ENCODE measurements at places on chromosomes 6 and 20.

GRCh38 chr20:24321973-24322372 lies 147.5 kb upstream of the SYNDIG1 start:
- no peak for DNase-seq

DNA sequence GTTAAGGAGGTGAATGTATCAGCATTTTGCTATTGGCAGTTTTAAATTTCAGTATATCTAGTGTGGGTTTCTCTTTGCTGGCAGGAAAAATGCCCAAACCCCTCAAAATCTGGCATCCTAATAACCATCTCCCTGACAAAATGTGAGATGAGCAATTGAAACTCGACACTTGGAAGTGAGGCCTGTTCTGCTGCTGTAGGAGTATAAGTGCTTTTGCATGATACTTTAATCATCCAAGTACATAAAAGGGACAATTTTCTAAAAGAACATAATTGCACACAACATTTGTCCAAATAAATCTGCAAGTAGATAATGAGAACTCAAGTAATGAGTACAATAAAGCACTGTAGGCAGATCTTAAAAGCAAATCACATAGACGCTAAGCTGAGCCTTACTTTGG lies 36.5 kb downstream of the LAMP5 start:
- no peak for DNase-seq

- DNase-seq, result no peak
These were observed 185.6 kb downstream of the KIF16B start for GRCh38 chr20:16387666-16388065.

DNA sequence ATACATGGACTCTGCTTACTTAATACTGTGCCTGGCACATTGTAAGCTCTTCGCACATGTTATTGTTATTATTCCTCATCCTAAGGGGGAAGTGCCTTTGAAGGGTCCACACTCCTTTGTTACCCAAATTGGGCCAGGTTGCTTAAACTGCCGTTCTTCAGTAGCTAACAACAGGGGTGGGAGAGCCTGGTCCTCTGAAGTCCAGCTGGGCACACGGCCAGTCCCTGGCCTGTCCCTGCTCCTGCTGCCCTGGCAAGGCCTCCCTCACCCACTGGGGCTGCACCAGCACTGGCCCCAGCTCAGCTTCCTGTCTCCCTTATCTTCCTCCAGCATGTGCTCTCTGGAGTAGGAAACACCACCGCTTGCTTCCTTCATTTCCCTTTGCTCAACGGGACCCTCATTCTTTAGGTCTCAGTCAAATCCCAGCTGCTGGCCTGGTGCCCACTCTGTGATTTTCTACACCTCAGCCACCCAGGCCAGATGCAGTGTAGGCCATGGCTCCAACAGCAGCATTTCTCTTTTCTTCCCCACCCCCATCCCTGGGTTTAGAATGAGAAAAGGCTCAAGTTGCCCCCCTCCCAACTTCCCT lies 5.5 kb upstream of the PROCR start:
- DNase-seq, result peak; percentile 33

DNA sequence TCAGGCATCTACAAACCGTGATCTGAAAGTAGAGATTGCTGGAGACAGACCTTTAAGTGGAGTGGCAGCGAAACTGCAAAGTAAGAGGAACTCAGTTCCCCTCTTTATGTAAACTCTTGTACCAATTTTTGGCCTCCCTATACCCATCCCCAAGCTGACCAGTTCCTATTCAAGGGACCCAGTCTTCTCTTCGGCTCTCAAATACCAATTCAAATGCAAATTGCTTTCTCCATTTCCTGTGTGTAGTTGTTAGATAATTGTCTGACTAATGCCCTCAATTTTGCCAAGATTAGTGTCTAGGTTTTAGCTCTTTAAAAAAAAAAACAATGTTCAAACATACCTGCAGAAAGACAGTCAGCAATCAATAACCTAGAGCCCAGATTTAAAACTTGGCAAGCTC lies 150.9 kb downstream of the EYA4 start:
- DNase-seq, result no peak

- DNase-seq, result no peak
These were observed 85.6 kb upstream of the CARMIL1 start for GRCh38 chr6:25193460-25194171.

- no peak for DNase-seq
These were observed 151.9 kb upstream of the SLC22A16 start for GRCh38 chr6:110628330-110628729.

GRCh38 chr20:43189554-43190331 lies at the start of gene PTPRT:
TSS of gene PTPRT (minus strand) at chr20:43189906. CDS start at chr20:43189733, 173 bp downstream.
- DNase-seq, result no peak

- no peak for DNase-seq
These were observed 18.3 kb downstream of the SLC16A10 start for GRCh38 chr6:111105578-111105977.

DNA sequence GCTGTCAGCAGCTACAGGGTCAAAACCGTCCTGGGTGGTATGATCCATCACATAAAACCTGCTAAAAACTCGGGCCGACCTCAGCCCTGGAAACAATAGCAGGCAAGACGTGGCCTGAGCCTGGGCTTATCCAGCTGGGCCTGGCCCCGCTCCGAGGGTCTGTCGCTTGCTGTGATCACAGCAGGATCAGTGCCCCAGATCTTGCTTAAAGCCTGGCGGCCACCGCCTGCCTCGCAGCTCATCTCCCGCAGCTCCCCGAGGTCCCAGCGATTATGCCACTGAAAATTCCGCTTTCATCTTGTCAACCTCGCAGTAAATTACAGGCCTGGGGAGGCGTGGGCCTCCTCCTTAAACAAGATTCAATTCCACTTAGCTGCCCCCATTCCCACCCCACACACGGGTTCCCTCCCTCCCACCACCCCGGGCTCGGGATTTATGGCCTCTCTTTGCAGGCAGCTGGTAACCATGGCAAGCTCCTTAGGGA lies 40.1 kb downstream of the CDH22 start:
- no peak for DNase-seq

GRCh38 chr6:96675597-96675996 lies 112.7 kb downstream of the FHL5 start:
- no peak for DNase-seq

DNA sequence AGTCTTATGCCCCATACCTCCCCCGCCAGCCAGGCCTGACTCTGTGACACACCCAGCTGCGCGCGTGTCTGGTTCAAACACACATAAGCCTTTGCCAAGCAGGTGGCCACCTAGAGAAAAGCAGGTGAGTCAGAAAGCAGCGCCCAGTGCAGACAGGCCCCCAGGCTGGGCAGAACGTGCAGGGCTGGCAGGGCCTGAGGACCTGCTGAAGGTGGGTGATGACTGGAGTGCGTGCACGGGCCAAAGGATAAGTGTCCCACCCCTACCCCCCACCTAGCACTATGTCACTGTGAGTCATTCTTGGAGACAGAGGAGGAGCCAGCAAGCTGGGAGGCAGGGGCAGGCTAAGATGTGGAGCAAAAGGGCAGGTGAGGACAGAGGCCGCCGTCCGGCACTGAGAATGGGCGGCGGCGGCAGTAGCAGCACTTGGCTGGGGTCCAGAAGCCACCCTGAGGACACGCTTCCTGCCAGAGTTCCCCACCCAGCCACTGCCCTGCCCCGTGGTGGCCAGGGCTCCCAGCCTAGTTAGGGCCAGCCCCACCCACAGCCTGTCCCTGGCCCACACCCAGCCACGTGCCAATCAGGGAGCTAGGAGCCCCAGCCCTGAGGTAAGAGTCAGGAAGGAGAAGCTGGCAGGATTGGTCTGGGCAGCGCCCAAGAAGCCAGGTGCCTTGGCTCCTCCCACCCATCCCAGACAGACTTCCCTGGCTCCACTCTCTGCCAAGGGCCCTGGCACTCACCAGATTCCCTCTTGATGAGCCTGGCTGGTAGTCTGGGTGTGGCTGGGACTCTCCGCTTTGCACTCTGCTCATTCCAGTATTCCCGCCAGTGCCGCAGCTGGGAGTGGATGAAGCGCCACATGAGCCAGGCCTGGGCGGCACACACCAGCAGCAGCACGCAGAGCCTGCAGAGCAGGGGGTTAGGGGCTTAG lies 72.7 kb downstream of the TRAM2 start:
- DNase-seq, result peak; percentile 44

- DNase-seq, result no peak
These were observed 74.9 kb downstream of the FOXO3 start for GRCh38 chr6:108635505-108636226.

- DNase-seq, result peak; percentile 10
These were observed 1.4 kb downstream of the ELOVL5 start for GRCh38 chr6:53347250-53347920.

- no peak for DNase-seq
These were observed 228.3 kb downstream of the NRN1 start for GRCh38 chr6:5778317-5778857.

GRCh38 chr6:36728289-36729160 lies 30.9 kb downstream of the RAB44 start:
- no peak for DNase-seq

DNA sequence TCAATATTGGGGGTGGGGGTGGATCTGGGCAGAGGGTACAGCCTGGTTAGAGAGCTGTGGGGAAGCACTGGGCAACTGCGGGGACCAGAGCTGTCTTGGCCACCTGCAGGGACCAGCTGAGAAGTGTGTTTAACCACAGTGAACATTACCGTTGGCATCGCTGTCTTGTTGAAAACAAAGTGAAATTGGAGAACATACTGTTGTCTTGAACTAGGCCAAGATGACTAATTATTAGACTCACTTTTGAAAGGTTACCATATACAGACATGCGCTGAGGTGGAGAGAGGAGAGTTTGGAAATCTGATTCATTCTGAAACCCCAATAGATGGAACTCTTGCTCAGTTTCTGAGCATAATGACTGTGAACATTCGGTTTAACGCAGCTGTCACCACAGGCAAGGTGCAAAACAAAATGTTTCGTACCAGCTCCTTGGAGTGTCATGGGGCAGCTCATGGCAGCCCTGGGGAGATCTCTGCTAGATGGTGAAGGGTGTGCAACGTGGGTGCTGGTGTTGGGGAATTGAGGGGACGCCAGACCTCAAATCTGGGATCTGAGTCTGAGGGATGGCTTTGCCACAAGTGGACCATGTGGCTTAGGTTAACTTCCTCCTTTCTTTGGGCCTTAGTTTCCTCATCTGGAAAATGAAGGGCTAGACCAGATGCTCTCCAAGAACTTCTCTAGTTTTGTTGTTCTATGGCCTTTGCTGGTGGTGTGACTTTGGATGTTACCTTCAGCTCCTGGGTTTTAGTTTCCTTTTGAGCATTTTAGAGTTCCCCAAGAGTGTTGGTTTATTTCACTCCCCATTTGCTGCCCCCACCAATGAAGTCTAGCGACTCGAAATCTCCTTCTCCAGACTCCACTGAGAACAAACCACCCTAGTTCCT lies 24.6 kb upstream of the GTSF1L start:
- DNase-seq, result no peak

- no peak for DNase-seq
These were observed 67.9 kb downstream of the SGK1 start for GRCh38 chr6:134249759-134250602.

- DNase-seq, result no peak
These were observed 35.6 kb upstream of the SDHAF4 start for GRCh38 chr6:70531133-70531532.

GRCh38 chr6:138428944-138429598 lies 25.0 kb downstream of the HEBP2 start:
- DNase-seq, result no peak

GRCh38 chr6:83215131-83216047 lies 22.2 kb downstream of the RWDD2A start:
- DNase-seq, result peak; percentile 28

DNA sequence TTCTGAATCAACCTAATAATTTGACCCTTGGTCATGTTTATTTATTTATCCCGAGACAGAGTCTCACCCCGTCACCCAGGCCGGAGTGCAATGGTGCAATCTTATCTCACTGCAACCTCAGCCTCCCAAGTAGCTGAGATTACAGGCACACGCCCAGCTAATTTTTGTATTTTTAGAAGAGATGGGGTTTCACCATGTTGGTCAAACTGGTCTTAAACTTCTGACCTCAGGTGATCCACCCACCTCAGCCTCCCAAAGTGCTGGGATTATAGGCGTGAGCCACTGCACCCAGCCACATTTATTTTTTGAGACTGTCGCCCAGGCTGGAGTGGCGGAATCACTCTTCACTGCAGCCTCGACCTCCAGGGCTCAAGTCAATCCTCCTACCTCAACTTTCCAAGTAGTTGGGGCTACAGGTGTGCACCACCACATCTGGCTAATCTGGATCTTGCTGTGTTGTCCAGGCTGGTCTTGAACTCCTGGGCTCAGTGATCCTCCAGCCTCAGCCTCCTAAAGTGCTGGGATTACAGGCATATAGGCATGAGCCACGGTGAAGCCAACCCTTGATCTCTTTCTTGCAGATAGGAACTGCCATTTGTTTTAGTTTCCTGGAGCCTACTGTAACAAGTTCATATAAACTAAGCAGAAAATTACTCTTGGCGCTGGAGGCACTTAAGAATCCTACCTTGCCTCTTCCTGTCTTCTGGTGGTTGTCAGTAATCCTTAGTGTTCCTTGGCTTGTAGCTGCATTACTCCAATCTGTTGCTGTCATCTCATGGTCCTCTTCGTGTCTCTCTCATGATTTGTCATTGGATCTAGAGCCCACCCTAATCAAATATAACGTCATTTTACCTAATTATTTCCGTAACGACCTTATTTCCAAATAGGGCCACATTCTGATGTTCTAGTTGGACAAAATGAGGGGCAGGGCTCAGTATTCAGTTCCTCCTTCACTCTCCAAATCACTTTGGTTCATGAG lies 2.3 kb downstream of the RPS18 start:
- no peak for DNase-seq

DNA sequence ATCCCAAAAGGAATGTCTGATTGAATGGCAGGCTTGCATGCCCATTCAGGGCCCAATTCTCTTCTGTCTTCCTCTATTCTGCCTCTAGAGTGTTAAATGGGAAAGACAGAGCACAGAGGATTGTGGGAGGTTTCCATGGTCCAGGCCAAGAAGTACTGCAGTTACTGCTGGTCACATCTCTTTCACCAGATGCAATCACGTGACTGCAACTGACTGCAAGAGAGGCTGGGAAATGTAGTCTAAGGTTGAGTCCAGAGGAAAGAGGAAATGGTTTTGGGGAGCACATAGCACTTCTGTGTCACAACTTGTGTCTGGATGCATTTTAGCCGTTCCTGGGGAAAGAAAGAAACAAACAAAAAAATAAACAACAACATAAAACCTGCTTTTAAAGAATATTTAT lies 336.4 kb upstream of the BTBD3 start:
- peak; percentile 4 for DNase-seq

GRCh38 chr20:21074605-21075336 lies 31.4 kb downstream of the LINC00237 start:
- no peak for DNase-seq

- DNase-seq, result no peak
These were observed 377.7 kb downstream of the CDH4 start for GRCh38 chr20:61629602-61630390.

GRCh38 chr6:5025911-5026819 lies 22.3 kb upstream of the RPP40 start:
- DNase-seq, result peak; percentile 90

DNA sequence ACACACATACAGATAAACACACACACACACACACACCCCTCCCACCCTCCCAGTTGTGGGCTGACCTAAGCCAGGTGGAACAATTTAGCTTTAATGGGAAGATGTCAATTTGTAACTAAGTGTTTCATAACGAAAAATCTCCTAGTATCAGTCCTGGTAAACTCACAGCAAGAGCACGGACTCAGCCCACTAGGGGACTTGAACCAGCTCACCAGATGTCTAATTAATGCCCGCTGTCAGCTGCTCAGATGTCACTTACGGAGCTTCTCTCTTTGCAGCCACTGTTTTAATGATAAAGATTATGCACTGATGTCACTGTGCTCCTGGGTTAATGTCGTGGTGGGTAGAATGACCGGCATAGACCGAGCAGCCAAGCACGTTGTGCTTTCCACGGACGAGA lies 116.6 kb upstream of the INSM1 start:
- DNase-seq, result no peak

- no peak for DNase-seq
These were observed 1.4 kb upstream of the BPIFB2 start for GRCh38 chr20:33005908-33006775.

- DNase-seq, result no peak
These were observed 12.9 kb upstream of the TBC1D22B start for GRCh38 chr6:37244430-37245310.

All from ELF-1 (cell line).